ENCODE measurements at places on chromosomes 16 and 17.

- peak; percentile 86 for DNase-seq
These were observed 1.3 kb upstream of the SENP3 start for GRCh38 chr17:7560172-7561027.

DNA sequence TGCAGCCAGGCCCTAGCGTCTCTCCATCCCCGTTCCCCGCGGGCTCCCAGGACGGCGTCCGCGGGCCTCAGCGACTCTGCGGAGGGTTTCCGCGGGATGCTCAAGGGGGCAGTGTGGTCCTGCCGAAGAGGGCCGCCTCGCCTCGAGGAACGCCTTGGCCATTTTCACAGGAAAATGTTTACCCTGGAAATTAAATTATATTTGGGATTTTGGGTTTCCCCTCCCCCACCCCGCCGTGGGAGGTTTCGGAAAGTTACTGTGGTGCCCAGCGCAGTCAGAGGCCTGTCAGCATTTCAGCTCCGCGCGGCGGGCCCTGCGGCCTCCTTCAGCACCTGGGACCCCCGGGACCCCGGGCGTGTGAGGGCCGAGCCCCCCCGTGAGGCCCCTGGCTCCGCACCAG lies 94.5 kb downstream of the PCTP start:
- peak; percentile 82 for DNase-seq

GRCh38 chr16:18803569-18804462 lies 2.5 kb upstream of the ARL6IP1 start:
- no peak for DNase-seq

DNA sequence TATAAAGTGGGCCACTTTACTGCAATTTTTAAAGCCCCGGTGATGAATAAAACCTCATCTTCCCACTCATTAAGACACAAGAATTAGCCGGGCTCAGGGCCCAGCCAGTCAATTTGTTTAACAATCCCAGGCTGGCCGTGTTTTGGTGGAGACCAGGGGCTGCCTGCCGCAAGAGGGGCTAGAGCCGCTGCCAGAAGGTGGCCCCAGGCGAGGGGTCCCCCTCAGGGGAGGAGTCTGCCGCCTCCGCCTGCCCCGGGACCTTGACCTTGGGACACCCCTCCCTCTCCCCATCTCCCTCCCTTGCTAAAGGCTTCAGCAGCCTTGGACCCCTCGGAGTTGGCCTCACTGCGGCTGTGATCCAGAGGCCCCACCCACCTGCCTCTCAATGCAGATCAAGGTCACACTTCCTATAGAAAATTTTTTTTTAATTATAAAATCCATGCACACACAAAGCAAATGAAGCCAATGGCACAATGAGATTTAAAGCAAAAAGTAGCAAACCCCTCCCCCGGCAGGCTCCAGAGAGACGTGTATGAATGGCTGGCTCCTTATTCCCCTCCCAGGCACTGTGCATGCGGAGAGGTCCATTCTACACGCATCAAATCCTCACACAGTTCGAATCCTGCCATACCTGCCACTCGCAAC lies 23.0 kb upstream of the SLC38A10 start:
- no peak for DNase-seq

- DNase-seq, result peak; percentile 87
These were observed 14.9 kb downstream of the LIMD2 start for GRCh38 chr17:63685041-63685440.

DNA sequence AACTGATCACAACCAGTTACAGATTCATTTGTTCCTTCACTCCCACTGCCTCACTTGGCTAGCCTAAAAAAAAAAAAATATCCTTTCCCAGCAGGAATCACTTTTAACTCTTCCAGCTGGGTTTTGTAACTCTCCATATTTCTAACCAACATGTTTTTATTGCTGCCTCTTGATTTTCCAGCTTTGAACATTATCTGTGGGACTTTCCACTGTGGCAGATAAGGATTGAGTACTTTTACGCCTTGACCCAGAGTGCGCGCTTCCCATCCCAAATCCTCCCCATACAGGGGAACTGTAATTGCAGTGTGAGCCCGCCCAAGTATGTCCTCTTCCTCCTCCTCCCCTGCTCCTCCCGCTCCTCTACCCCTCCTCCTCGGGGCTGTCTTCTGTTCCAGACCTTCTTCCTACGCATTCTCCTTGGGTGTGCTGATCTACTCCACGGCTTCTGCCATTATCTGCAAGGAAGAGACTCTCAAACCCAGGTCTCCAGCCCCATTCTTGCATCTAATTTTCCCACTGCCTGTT lies 43.4 kb downstream of the CYB5D2 start:
- DNase-seq, result no peak

GRCh38 chr17:55673743-55674506 lies 48.7 kb downstream of the TMEM100 start:
- no peak for DNase-seq

DNA sequence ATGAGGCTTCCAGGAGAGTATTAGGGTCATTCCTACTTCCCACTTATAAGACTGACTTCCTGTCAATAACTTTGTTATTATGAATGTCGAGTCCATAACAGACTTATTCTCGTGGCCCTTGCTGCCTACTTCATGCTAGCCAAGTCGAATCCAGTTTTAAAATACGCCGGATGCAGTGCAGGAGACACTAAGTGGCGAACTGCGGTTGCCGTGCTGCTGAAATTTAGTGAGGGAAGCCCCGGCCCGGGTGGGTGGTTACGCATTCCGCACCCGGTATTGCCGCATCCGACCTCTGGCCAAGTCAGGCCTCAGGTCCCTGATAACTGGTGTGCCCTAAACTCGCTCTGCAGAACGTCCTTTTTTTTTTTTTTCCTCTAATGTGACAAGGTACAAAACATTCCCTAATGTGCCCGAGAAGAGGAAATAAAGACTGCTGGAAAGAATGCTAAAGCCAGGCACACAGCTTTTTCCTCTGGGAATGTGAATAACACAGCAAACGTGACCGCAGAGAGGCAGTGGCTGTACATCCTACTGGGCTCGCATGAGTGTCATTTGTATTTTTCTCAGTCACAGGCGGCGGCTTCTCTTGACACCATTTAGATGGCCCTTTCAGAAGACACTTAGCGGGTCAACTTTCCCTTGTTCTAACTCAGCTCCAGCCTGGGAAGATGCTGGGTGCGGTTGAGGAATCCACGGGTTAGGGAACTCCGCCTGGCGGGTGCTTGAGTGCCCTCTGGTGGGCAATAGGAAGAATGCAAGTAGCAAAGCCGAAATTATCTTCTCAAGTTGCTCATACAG lies 7.1 kb upstream of the AKTIP start:
- DNase-seq, result peak; percentile 83
